ENCODE measurements at places on chromosomes 5 and 9.
A peak's percentile ranks its signal among the peaks of the same experiment; 100 is the strongest.

DNA sequence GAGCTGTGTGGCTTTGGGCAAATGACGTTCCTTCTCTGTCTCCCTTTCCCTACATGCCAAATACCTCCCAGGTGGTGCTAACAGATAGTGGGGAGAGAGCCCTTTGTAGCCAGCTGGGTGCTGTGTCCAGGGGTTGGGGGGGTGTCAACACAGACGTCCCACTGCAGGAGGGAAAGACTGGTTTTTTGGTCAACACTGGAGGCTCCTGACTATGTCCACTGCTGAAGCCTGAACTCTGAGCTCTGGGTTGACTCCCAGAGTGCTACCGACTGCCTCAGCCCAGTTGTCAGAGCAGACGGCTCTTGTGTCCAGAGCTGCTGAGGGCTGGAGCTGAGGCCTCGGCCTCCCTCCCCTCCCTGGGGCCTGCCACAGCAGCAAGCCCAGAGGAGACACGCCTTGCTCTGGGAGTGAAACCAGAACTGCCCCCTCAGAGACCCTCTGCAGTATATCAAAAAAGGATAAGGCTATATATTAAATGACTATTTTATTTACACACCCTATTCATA lies 14.8 kb upstream of the SLC25A51 start:
- no peak overlapping the region for H3K27ac ChIP-seq
- no peaks in the 10 kb centered on the region for H3K4me1 ChIP-seq
- H3K36me3 ChIP-seq, result no peaks in the 10 kb centered on the region
- H3K4me3 ChIP-seq, result no peak overlapping the region

DNA sequence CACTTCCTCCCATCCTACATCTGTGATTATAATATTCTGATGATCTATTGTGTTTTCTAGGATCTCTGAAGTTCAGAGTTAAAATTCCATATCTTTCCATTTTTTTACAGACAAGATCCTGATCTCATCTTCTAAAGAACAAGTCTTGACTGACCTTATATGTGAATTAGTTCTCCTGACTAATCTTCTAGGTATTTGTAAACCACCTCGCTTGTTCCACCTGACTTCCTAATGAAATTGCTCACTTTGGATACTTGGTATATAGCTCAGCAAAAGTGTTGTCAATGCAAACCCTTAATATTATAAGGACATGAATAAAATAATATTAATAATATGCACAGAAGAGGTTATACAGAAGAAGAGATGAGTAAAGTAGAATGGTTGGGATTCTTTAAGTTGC lies 68.2 kb upstream of the NR4A3 start:
- H3K4me3 ChIP-seq, result no peak overlapping the region
- H3K27me3 ChIP-seq, result no peaks in the 10 kb centered on the region
- H3K27ac ChIP-seq, result no peak overlapping the region
- no peaks in the 10 kb centered on the region for H3K36me3 ChIP-seq

- no peaks in the 10 kb centered on the region for H3K27me3 ChIP-seq
- H3K4me3 ChIP-seq, result no peak overlapping the region
- no peaks in the 10 kb centered on the region for H3K36me3 ChIP-seq
- no peak overlapping the region for H3K27ac ChIP-seq
- H3K4me1 ChIP-seq, result no peaks in the 10 kb centered on the region
These were observed 98.0 kb downstream of the PLPPR1 start for GRCh38 chr9:101126556-101126955.

DNA sequence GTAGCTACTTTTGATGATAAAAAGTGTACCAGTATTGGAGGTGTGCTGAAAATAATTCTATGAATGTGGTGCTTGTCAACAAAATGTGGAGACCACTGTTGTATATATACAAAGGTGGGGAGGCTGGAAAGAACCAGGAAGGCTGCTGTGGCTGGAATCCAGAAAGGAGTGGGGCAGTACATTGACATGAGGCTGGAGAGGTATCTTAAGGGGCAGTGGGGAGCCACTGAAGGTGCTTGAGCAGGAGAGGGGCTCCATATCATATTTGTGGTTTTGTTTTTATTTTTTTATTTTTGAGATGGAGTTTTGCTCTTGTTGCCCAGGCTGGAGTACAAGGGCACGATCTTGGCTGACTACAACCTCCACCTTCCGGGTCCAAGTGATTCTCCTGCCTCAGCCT lies 87.9 kb upstream of the NEURL1B start:
- no peaks in the 10 kb centered on the region for H3K4me1 ChIP-seq
- no peak overlapping the region for H3K4me3 ChIP-seq
- DNase-seq, result no peak
- H3K27me3 ChIP-seq, result no peaks in the 10 kb centered on the region
- no peaks in the 10 kb centered on the region for H3K36me3 ChIP-seq
- no peak overlapping the region for H3K27ac ChIP-seq

GRCh38 chr5:74394528-74394915 lies 246.0 kb downstream of the ENC1 start:
- no peaks in the 10 kb centered on the region for H3K27me3 ChIP-seq
- no peaks in the 10 kb centered on the region for H3K36me3 ChIP-seq
- DNase-seq, result no peak

DNA sequence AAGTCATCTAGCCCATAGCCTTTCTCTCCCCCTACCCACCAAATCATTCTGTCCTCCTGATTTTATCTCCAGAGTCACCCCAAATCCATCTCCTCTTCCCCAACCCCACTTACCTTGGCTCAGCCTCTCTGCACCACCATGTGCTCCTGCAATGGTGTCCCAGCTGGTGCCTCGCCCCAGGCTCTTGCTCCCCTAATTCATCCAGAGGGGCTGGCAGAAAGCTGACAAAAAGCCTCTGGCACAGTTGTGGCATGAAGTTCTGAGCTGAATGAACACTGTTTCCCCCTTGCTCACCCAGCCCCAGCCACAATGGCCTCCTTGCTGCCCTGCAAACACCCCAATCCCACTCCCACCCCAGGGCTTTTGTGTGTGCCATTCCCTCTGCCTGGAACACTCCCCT lies 10.2 kb downstream of the RETREG1 start:
- H3K36me3 ChIP-seq, result no peaks in the 10 kb centered on the region
- no peaks in the 10 kb centered on the region for H3K4me1 ChIP-seq
- no peak for DNase-seq
- no peak overlapping the region for H3K4me3 ChIP-seq

DNA sequence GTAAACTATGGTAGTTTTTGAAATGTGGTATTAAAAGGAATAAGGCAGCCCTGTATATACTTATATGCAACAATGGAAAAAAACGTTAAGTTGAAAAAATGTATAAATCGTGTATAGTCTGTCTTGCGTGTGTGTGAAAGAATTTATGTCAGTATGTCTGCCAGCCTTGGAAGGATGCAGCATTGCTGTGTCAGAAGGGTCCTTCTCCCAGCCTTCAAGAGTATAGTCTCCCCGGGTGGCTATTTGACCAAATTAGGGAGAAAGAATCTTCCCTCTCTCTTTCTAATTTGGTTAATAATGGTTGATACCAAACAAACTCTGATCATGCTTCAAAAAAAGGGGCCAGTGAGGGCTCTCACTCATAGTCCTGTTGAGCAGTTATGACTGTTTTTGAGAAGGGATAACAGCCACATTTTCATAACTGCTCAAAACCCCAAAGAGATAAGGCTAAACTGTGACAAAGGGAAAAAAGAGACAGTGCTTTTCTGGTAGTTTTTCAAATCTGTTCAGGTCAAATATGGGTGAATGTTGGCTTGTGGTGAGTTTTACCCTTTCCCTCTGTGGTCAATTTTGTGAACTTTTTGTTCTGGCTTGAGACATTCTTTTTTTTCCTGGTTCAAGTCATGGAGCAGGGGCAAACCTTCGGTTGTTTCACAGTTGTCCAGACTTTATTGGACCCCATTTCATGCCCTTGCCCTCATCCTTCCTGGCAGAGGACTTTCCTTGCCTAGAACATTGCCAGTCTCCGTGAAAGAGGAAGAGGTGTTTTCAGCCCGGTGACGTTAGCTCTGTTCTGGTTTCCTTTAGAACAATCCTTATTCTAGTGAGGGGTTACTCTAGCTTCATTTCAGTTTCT lies 21.0 kb downstream of the SNX30 start:
- H3K27me3 ChIP-seq, result no peaks in the 10 kb centered on the region
- DNase-seq, result no peak

DNA sequence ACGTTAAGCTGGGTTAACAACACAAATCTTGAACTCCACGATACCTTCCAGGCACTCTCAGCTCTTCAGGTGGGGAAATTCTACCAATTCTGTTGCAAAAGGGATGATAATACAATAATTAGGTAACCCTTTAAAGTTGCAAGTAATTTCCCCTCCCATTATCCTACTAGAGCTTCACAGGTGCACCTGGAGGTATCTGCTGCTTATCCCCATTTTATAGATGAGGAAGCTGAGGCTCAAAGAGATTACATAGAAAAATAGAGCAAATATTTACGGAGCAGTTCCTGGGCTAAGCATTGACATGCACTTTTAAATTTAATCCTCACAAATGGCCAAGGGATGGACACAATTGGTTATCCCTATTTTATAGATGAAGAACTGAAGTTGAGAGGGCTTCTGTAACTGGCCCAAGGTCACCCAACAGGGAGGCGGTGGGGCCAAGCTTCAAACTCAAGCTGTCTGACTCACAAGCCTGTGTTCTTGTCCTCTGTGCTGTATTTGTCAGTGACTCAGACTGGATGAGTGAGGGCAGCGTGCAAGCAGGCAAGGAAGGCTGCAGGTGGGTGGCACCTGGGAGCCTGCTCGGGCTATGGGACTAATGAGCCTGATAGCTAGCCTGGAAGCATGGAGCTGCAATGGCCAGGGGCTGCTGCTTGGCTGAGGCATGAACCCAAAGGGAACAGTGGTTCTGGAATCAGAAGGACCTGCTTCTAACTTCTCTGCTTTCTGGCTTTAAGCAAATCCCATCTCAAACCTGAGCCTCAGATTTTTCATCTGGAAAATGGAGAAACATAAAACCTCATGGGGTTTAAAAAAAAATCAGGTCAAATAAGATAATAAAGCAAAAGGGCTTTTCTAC lies 105.5 kb downstream of the PDE6A start:
- no peaks in the 10 kb centered on the region for H3K4me1 ChIP-seq
- no peak overlapping the region for H3K27ac ChIP-seq
- H3K4me3 ChIP-seq, result no peak overlapping the region
- H3K27me3 ChIP-seq, result no peaks in the 10 kb centered on the region
- DNase-seq, result no peak

DNA sequence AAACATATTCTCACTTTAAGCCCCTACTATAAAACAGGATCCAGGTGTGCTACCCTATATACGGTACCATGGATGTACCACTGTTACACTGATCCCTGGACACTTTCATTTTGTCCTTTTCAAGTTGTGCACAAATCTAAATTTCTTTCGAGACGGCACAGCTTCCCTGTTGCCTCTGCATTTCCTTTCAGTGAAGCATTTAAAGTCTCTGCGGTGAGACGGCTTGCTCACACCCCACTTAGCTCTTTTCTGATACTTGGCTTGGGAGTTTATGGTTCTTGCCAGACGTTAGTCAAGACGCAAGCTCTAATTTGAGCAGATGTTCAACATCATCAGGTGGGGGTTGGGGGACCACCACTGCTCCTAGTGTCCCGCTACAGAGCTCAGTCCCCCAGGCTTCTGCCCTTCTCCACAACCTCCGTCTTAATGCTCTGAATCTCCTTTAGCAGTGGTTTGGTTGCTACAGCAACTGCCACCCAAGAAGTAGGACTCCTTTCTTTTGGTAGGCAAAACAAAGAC lies 15.8 kb downstream of the F2RL2 start:
- no peak overlapping the region for H3K27ac ChIP-seq
- no peaks in the 10 kb centered on the region for H3K4me1 ChIP-seq
- no peaks in the 10 kb centered on the region for H3K27me3 ChIP-seq

DNA sequence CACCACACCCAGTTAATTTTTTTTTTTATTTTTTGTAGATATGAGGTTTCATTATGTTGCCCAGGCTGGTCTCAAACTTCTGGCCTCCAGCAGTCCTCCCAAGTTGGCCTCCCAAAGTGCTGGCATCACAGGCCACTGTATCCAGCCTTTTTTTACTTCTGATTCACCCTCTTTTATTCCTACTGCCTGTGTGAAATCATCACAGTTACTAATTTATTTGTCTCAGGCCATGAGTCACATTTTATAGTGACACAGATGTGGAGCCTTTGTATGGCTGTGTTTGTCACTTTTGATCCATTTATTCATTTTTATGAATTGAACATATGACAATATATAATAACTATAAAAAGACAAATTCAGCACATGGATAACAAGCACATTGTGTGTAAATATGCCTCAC lies 67.1 kb upstream of the SNX2 start:
- H3K4me3 ChIP-seq, result no peak overlapping the region
- no peaks in the 10 kb centered on the region for H3K36me3 ChIP-seq
- H3K27me3 ChIP-seq, result no peaks in the 10 kb centered on the region
- H3K27ac ChIP-seq, result no peak overlapping the region

DNA sequence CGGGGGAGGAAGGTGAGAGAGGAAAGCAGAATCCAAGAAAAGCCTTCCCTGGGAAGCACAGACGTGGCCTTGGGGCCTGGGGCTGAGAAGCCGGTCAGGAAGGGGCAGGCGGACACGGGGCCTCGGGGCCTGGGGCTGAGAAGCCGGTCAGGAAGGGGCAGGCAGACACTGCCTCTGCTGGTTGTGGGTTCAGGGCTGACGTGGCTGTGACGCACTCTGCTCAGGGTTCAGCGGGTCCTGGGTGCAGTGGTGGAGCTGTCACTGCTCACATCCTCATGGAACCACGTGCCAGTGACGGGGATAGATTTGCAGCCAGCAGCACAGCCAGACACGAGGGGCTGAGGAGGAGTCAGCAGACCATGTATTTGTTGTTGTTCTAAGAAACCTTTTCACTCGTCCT lies 12.8 kb downstream of the PAEP start:
- no peaks in the 10 kb centered on the region for H3K4me1 ChIP-seq
- H3K36me3 ChIP-seq, result no peaks in the 10 kb centered on the region
- no peak overlapping the region for H3K27ac ChIP-seq
- no peaks in the 10 kb centered on the region for H3K27me3 ChIP-seq

GRCh38 chr5:176955895-176956294 lies 50.7 kb downstream of the UIMC1 start:
- no peaks in the 10 kb centered on the region for H3K27me3 ChIP-seq
- DNase-seq, result no peak
- peaks cover 27% of the 10 kb centered on the region for H3K36me3 ChIP-seq
- no peak overlapping the region for H3K27ac ChIP-seq
- H3K4me1 ChIP-seq, result no peaks in the 10 kb centered on the region

- no peak overlapping the region for H3K27ac ChIP-seq
- H3K4me1 ChIP-seq, result peaks cover 12% of the 10 kb centered on the region
- no peaks in the 10 kb centered on the region for H3K27me3 ChIP-seq
- H3K4me3 ChIP-seq, result peak overlapping the region; percentile 4
These were observed 74.5 kb downstream of the CDKN2A start for GRCh38 chr9:21919377-21920362.

- no peak for DNase-seq
- H3K36me3 ChIP-seq, result peaks cover 10% of the 10 kb centered on the region
- H3K27me3 ChIP-seq, result no peaks in the 10 kb centered on the region
- no peak overlapping the region for H3K4me3 ChIP-seq
These were observed 3.4 kb downstream of the C1QTNF3 start for GRCh38 chr5:34039398-34040157.

DNA sequence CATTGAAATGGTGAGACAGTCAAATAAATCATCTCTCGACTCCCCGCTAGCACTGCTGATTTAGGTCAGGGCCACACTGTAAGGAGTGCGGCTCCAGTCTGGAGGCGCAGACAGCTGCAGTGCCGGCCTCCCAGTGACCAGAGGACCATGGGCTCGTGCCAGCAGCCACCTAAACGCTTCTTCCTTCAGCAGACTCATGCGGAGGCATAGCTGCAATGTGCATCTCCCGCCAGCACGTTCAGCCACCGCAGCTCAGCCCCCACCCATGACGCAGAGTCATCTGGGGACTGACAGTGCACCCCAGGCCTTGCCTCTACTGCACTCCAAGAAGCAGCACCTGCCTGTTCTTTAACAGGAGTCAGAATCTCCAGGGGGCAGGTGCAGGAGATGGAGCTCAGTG lies 13.6 kb upstream of the MAPK9 start:
- no peaks in the 10 kb centered on the region for H3K4me1 ChIP-seq
- DNase-seq, result no peak
- H3K27ac ChIP-seq, result no peak overlapping the region
- H3K36me3 ChIP-seq, result no peaks in the 10 kb centered on the region
- H3K4me3 ChIP-seq, result no peak overlapping the region
